ENCODE measurements at places on chromosomes 3 and 15.

GRCh38 chr3:13027154-13027553 is 46.1 kb downstream of the IQSEC1 start:
- no peak for DNase-seq

DNA sequence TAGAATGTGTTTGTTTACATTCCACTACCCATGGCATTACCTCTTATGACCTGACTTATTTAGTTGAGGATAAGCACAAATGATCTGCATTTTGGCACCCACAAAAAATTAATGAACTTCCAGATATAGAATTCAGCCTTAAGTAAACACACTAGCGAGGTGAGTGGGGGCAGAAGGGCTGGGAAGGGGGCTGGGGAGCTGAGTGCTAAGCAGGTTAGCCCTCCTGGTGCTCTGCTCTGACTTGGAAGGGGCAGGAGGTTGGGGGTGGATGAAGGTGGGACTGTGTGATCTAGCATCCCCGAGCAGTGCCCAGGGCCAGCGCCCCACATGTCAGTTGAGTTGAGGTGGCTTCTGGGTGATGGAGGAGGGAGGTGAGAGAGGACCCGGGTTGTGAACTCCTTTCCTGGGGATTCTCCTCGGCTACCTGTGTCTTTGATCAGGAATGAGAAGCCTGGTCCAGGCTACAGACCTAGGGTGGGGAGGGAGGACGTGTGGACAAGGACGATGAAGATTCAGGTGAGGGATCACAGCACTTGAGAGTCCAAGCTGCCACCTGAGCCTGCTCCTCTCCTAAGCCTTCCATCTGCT is 178.6 kb upstream of the SMAD3 start:
- DNase-seq = no peak

GRCh38 chr15:50907601-50908208 is 778 bp upstream of the AP4E1 start:
- DNase-seq = no peak

DNA sequence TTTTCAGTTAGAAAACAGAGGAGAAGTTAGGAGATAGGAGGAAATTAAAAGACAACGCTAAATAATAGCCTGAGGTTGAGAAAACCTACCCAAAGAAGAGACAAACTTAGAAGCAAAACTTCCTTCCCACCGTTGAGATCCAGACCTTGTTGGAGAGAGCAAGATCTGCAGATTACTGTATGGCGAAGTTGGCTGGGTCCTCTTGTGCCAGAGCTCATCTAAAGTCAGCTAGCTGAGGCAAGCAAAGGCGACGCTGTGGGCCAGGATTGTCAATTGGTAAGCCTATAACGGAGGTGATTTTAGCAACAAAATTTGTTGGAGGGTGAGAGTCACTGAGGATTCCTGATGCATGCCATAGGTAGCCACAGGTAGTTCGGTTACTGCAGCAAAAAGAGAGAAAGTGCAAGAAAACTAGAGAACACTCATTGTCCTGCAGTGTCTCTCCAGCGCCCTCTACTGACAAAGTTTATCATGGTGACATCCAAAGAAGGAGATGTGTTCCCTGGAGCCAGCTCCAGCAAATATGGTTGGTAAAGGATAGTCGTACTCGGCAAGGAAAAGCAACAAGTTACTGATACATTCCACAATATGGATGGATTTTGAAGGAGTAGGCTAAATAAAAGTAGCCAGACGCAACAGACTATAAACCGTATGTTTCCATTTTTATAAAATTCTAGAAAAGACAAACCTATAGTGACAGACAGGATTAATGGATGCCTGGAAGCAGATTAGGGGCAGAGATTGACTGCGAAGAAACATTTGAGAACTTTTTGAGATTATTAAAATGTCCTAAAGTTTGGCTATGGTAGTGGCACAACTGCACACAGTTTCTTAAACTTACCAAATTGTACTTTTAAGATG is 9.8 kb upstream of the OR5K4 start:
- DNase-seq = peak; percentile 62

DNA sequence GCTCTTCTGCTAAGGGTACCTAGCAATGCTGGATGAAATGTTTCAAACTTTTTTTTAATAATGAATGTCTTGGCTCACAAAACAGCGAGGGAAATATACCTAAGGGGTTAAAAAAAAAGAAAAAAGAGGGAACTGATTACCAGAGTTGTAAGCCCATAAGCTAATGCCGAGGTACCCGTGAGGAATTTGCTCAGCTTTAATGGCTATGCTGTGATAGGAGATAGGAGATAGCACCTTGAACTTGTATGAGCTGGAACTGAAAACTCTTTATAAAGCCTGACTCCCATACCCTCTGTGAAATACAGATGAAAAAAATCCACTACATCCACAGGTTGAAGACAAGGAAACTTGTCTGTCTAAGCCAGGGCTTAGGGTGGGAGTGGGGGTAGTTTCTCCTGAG is 13.9 kb downstream of the GRAMD1C start:
- DNase-seq = no peak

GRCh38 chr15:64571857-64572291 is 111.5 kb downstream of the ZNF609 start:
- DNase-seq = no peak

DNA sequence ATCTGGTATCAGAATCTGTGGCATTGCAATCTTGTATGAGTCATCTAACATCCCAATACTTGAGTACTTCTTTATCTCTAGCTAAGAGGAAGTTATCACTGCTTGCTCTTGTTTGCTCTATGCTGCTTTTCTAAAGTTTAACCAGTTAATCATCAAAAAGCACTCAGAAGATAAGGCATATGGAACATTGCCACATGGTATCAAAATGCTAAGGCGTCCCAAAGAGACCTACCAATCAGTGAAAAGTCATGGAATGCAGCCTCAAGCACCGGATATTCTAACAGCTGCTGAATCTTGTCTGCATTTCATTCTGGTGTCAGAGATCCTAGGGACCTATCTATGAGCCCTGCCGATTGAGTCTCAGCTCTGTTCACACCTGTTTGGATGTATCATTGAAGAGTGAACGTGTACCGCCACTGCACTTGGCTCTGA is 192.8 kb downstream of the ARPP21 start:
- DNase-seq = no peak

DNA sequence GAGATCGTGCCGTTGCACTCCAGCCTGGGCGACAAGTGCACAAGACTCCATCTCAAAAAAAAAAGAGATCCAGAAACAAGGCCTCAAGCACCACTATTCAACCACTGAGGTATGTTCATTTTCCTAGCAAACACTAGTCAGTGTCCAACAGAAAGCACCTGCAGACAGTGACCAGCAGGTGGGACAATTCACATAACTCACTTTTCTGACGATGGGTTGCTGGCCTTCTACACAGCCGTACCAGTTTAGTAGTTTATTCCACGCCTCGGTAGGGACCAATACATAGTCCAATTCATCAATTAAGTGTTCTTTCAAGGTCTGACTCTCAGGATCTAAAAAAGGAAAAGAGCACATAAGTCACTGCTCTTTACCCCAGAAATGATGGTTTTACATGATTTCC is 12.4 kb downstream of the USP4 start:
- DNase-seq = no peak

DNA sequence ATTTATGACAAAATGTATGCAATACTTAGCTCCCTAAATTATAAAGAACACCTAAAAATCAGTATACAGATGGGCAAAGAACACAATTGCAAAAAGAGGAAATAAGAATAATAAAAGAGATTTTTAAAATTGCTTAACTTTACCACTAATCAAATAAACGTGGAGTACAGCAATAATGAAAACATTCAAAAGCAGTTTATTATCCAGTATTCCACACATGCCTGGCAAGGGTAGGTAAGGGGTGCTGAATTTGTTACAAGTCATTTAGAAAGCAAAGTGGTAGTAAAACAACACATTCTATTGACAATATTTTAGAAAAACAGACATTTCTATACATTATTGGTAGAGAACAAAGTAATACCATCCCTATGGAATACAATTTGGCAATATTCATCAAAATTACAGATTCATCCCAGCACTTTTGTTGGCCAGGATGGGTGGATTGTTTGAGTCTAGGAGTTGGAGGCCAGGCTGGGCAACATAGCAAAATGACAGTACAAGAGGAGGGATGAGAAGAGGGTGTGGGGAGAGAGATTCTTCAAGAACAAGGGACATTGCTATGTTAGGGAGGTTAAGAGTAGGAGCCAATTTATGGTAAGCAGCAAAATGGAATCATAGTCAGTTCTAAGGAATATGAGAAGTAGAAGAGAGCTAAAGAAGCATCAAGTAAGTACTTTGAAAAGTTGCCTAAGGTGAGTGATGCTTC is 3.7 kb upstream of the ACKR4 start:
- no peak for DNase-seq

DNA sequence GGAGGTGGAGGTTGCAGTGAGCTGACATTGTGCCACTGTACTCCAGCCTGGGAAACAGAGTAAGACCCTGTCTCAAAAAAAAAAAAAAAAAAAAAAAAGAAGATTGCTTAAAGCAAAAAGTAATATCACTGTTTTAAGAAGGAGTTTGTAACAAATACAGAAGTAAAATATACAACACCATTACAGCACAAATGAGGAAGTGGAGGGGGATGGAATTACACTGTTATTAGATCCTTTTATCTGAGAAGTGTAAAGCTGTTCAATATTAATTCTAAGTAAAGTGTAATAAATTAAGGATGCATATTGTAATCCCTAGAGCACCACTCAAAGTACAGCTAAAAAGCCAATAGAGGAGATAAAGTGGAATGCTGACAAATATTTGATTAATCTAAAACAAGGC is 47.0 kb upstream of the SNRPA1 start:
- DNase-seq = no peak

- DNase-seq = no peak
Measured at GRCh38 chr3:188200481-188200880, 46.5 kb downstream of the LPP start.

DNA sequence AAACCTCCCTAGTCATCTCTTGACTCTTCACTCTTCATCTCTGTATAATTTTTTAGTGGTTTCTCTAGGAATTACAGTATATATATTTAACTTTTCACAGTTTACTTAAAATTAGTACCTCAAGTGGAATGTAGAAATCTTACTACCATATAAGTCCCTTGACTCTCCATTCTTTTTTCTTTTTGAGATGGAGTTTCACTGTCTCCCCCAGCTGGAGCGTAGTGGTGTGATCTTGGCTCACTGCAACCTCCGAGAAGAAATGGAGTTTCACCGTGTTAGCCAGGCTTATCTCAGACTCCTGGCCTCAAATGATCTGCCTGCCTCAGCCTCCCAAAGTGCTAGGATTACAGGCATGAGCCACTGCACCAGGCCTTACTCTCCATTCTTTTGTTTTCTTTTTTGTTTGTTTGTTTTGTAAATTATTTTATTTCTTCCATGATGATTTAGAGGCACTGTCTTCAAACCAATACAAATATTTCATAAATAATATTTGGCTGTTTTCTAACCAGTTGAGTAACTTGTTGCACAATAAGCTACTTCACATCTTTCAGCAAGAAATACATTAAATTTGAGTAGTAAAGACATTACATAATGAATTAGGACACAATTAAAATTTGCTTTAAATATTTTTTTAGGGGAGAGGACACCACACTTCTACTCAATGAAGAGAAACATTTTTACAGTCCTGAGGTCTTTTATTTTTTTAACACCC is 144.8 kb downstream of the RBPMS2 start:
- no peak for DNase-seq

GRCh38 chr3:184670091-184670602 is 41.7 kb downstream of the MAGEF1 start:
- DNase-seq = no peak

GRCh38 chr3:119483101-119483500 is 14.3 kb downstream of the POGLUT1 start:
- no peak for DNase-seq

- DNase-seq = no peak
Measured at GRCh38 chr15:42048821-42049200, 28.0 kb upstream of the PLA2G4E start.

- no peak for DNase-seq
Measured at GRCh38 chr3:100682854-100683760, 26.2 kb upstream of the TFG start.

DNA sequence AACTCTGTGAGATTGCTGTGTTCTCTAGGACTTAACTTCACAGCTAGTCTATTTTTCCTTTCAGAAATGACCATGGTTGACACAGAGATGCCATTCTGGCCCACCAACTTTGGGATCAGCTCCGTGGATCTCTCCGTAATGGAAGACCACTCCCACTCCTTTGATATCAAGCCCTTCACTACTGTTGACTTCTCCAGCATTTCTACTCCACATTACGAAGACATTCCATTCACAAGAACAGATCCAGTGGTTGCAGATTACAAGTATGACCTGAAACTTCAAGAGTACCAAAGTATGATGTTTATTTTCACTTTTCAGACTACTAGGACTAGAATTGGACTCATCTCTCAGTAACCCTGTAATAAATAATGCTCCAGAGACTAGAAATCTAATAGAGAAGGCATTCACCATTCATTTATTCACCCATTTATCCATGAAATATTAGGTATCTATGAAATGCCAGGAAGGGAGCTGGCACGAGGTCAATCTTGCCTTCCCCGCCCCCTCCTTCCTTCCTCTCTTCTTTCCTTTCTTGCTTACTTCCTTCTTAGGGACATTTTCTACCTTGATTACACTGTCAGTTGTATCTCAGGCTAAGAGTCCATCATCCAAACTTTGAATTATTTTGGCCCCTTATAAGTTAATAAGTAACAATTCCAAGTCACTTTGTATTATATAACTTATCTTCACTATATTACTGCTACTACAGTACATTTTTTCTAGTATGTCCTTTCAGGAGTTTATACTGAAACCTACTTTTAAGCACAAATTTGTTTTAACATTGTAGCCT is 91.0 kb downstream of the PPARG start:
- no peak for DNase-seq

DNA sequence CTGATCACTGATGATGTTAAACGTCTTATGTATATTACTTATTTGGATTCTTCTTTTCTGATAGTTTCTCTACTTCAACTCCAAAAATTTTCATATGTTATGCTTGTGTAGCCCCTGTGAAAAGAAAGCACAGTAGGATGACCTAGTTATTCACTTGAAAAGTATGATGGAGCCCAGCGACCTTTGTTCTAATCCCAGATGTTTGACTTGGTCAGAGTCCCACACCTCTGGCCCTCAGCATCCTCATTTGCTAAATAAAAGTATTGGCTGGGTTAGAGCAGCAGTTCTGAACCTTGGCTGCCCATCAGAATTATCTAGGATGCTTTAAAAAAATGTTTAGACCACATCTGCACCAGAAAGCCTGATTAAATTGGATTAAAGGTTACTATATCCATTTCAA is 173.7 kb downstream of the ATG7 start:
- DNase-seq = no peak

- DNase-seq = no peak
Measured at GRCh38 chr3:78992400-78992799, 775.4 kb downstream of the ROBO1 start.

- DNase-seq = peak; percentile 67
Measured at GRCh38 chr15:22811640-22812039, 25.2 kb downstream of the NIPA1 start.

DNA sequence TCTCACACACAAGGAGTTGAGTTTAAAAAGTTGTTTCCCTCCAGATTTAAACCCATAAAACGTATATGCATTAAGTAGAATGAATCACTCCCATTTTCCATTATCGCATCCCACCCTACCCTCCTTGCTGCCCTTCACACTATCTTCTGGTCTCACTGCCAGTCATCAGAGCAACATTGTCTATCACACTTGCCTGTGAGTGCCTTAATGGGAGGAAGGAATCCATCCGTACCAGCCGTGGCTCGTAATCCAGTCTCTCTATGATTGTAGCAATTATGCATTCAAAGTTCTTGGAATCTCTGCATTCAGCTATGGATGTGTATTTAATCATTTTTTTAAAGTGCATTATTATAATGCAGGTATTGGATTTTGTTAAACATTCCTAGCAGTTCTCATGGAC is 1.9 kb downstream of the TMEM266 start:
- no peak for DNase-seq

Measured in D341Med (cell line).